ENCODE measurements at places on chromosomes 11 and 22.

DNA sequence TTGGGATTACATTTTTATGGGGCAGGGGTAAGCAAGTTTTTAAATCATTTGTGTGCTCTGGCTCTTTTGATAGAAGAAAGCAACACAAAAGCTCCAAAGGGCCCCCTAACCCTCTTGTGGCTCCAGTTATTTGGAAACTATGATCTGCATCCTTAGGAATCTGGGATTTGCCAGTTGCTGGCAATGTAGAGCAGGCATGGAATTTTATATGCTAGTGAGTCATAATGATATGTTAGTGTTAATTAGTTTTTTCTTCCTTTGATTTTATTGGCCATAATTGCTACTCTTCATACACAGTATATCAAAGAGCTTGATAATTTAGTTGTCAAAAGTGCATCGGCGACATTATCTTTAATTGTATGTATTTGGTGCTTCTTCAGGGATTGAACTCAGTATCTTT is 10.1 kb downstream of the RAG1 start:
- DNase-seq = no peak

DNA sequence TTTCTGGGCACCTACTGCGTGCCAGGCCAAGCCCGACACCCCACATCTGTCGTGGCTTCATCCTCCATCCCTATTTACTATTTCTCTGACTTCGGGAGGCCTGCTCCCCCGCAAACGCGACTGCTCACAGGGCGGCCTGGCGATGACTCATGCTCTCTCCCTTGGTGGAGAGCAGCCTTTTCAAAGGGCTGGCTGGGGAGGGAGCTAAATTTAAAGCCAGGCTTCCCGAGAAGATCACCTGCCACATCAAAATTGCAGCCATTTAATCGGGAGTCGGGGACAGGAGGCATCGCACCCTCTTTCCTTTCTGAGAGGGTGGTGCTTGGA is 24.9 kb upstream of the SHISAL1 start:
- no peak for DNase-seq

DNA sequence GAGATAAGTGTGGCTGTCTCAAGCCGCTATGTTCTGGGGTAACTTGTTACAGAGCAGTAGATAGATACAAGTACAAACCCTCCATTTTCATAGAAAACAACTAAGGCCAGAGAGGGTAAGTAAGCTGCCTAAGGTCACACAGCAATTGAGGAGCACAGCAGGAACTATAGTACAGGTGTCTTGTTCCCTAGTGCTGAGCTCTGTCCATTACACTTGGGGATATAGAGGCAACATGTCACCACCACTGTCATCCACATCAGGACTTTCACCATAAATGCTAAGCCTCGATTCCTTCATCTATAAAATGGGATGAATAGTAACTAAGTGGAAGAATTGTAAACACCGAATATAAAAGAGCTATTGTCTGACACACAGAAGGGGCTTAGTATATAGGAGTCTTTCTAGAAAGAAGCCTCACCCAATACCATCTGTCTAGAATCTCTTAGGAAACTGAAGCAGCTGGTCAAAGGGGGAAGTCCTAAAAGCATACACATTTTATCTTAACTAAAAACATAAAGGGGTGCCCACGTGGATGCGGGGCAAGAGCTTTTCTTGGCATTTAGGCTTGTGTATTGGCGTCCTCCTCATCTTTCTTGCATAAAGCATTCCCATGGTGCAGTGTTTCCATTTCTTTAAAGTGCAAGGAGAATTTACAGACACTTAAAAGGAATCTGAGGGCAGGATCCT is 93.8 kb upstream of the ALX4 start:
- DNase-seq = peak; percentile 71

DNA sequence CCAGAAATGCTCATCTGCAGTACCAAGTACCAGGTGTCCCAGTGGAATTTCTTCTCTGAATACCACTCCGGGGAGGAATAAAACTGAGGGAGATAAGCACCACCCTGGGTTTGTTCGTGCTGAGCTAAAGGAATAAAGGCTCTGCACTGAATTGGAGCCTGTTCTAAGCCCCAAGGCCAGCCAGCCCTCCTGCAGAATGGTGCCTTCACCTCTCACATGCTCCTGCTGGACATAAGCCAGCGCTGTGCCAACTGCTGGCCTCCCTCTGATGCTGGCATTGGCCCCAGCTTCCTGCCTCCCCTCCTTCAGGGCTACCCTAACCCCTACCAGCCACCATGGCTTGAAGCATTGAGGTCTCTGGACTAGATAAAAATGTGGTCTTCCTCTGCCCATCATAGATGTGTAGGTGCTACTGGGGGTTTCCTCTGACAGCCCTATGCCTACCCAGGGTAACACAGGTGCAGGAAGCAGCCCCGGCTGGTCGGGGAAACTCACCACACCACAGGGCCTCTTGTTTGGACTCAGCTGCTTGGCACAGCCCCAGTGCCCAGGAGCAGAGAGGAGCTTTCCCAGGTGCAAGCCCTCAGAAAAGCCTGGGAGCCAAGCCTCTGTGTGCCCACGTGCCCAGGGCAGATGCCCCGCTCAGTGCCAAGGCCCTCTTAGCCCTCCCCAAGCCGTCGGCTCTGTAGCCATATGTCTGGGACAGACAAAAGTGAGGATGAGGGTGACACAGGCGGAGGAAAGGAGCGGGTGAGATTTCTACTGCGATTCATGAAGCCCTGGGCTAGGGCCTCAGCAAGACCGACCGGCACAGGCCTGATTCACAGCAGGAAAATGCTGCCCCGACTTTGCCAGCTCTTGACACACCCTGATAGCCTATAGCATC is 34.1 kb upstream of the JAM3 start:
- no peak for DNase-seq

DNA sequence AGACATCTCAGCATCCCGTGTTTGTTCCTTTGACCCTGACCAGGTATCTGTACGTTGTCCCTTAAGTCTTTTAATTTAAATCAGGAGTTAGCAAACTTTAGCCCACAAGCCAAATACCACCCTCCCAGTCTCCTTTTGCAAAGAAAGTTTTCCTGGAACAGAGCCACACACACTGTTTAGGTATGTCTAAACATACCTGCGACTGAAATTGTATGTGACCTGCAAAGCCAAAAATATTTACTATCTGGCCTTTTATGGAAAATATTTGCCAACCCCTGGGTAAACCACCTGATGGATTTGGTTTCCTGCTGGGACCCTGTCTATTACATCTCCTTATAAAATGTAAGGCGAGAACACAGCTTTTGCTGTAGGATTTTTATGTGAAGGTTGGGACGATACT is 20.2 kb upstream of the RCN1 start:
- DNase-seq = no peak

DNA sequence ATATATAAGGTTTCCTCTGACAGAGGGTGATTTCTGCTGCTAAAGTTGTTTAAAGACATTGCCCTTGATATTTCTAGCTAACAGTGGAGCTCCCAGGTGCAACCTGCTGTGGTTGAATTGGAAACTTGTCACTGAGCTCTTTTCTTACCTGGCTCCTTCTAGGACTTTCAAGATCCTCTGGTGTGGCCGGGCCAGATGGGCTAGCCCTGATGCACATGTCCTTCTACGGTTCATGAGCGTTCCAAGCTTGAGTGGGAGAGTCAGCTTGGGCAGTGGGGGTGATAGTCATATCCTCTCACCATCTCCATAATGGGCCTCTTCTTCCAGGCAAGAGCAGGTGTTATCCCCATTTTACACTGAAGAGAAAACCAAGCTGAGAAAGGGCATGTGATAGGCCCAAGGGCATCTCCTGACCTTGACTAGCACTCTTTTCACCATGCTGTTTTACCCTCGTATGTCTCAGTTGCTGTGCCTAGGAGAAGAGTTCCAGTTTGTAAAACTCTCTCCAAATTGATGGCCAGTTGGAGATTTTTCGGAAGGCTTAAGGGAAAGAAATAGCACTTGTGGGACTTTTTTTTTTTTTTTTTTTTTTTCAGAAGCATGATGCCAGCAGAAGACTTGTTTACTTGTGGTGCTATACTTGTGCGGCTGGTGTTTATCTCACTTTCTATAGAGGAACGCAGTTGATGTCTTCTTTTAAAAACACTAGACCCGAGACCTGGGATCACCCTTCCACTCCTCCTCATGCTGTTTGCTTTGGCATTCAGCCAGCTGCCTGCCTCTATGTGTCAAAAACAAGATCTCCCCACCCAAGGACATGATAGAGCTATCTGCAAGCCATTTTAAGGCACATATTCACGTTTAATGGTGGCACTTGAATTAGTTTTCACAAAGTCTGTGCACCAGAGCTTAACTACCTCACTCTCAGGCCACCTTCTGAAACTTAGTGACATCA is 32.6 kb downstream of the TEAD1 start:
- no peak for DNase-seq

GRCh38 chr11:67574938-67575337 is 8.7 kb upstream of the GSTP1 start:
- no peak for DNase-seq

DNA sequence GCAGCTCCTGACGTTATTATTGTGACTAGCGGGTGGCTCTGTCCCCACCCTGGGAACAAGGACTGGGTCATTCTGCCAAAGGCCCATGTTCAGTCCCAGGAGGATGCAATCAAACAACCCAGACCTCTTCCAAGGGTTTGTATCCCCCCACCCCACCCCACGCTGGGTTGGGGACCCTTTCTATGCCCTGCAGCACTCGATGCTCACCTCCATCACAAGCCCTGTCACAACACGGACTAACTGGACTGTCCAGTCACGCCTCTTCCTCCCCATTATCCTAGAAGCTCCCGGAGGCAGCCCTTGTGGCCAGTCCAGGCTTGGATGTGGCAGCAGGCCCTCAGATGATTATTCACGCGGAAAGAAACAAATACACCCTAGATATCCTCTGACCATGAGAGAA is 3.7 kb downstream of the SHANK2 start:
- no peak for DNase-seq

- no peak for DNase-seq
These were observed 47.0 kb upstream of the ALKBH3 start for GRCh38 chr11:43833657-43834073.

- no peak for DNase-seq
These were observed 49.7 kb downstream of the ARRB1 start for GRCh38 chr11:75301601-75302345.

DNA sequence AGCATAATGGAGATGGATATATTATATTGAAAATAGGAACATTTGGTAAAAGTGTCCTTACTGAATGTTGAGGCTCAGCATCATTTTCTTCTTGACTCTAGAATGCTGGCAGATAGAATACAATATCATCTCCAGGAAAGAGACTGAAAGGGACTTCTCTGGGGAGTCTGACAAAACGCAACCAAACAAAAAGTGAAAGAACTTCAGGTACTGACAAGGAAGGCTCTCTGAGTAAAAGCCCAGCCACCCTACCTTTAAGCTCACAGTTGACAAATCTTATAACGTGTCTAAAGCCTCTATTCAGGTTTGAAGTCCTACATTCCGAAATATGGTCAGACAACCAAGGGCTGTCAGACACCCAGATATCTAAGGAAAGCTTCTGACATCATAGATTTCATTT is 590.8 kb downstream of the SOX6 start:
- no peak for DNase-seq

GRCh38 chr11:72598906-72599305 is 75.3 kb downstream of the PDE2A start:
- DNase-seq = no peak

- no peak for DNase-seq
These were observed 47.5 kb downstream of the IRAG1 start for GRCh38 chr11:10646005-10646404.

DNA sequence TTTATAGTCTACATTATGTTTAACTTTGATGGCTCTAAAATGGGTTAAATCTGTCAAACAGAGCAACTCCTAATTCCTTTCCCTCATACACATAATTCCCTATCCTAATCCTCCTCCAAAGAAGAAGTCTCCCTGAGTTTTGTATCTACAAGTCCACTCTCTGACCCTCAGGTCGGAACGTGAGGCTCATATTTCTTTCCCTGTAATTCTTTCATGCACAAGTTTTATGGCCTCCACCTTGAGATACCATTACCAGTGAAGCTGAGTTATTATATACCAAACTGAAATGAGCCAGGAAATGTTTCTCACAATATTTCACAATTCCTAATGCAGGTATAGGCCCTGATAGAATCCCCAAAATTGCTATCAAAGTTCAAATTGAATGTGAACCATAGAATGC is 106.4 kb downstream of the CASP12 start:
- DNase-seq = no peak

DNA sequence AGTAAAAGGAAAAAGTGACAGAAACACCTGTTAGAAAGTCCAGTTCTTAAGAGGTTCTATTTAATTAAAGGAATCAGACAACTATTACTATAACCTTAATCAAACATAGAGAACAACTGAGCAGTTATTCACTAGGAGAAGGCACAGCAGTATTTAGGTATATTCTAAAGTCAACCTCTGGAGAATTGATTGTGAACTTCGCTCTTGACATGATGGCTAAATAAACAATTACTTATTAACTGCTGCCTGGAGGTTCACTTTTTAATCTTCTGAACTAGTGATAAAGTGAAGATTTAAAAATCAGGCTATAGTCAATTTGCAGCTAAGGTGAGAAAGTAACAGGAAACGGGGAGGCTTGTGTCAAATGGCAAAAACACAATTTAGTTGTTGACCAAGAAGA is 557.3 kb downstream of the FAM181B start:
- no peak for DNase-seq

GRCh38 chr11:61004761-61005181 is 33.3 kb downstream of the CD6 start:
- no peak for DNase-seq

DNA sequence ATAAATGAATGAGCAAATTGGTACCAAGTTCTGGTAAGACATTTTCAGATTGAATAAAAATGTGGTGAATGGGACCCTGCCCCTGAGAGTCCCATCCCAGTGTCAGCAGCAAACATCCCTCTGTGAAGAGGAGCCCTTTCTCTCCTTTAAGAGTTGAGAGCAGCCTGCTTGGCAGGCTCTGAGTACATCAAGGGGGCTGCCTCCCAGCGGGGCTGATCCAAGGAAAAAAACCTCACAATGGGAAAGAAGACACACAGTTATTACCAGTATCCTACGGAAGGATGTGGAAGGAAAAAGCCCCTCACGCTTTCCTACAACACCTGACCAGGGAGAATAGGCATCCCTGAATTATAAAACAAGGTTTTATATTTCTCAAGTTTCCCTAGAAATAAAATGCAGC is 293.8 kb upstream of the B3GAT1 start:
- DNase-seq = no peak

DNA sequence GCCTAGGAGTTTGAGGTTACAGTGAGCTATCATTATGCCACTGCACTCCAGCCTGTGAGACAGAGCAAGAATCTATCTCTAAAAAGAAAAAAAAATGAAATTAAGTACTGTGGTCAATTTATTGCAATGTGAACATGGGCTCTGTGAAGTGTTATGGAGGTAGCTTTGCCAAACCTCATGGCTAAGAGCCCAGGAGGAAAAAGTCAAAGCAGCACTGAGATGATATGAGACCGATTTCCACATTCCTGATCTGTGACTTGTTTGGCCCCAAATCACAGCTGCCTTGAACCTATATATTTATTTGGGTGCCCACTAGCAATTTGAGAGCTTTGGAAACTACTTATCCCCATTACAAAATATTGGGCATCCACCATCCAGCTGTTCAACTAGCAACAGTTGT is 29.8 kb upstream of the TMEM135 start:
- DNase-seq = no peak

GRCh38 chr11:27094120-27094519 is 53.5 kb downstream of the BBOX1 start:
- DNase-seq = no peak

Measured in NCI-H524 treated with DMSO at 0.1 percent for 48 hours (cell line).